ENCODE measurements at places on chromosomes 16 and 17.

- H3K36me3 ChIP-seq: no peaks in the 10 kb centered on the region
Measured at GRCh38 chr17:79201536-79202227, 127.1 kb downstream of the ENGASE start.

- H3K4me3 ChIP-seq: no peak overlapping the region
- H3K4me1 ChIP-seq: peaks cover 39% of the 10 kb centered on the region
- H3K27me3 ChIP-seq: no peaks in the 10 kb centered on the region
Measured at GRCh38 chr16:61834082-61834481, 202.2 kb downstream of the CDH8 start.

GRCh38 chr17:74686761-74687160, 26.0 kb downstream of the CD300LF start:
- no peak overlapping the region for H3K27ac ChIP-seq
- no peak overlapping the region for H3K4me3 ChIP-seq

DNA sequence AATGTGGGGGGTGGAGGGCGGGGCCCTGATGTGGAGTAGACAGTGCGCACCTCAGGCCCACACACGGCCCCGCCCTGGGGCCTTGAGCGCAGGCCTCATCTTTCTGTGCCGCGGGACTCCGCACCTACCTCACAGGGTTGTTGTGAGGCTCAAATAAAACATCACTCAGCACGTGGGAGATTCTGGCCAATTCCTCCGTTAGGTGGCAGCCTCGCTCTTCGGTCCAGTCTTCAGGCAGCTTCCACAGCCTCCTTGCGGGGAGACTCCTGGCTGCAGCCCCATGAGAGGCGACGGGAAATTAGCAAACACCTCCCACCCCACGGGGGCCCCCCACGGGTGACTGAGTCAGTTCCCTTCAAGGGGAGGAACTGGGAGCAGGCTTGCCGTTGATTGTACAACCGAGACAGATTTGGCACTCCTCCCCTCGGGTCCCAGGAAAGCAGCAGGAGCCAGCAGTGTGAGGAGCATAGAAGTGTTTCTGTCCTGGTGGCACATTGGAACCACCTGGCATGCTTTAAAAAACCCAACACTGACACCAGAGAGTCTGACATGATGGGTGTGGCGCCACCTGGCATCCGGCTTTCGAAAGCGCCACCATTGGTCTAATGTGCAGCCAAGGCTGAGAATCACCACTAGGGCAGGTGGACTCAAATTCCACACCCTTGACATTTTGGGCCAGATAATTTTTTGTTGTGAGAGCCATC, 7.6 kb downstream of the MRM1 start:
- H3K4me3 ChIP-seq: no peak overlapping the region
- no peak overlapping the region for H3K27ac ChIP-seq
- peaks cover 1% of the 10 kb centered on the region for H3K36me3 ChIP-seq
- H3K27me3 ChIP-seq: no peaks in the 10 kb centered on the region
- H3K4me1 ChIP-seq: peaks cover 4% of the 10 kb centered on the region

GRCh38 chr16:22815863-22816262, 1.9 kb downstream of the HS3ST2 start:
- DNase-seq: no peak
- H3K27ac ChIP-seq: no peak overlapping the region
- H3K27me3 ChIP-seq: peaks cover 81% of the 10 kb centered on the region
- H3K4me1 ChIP-seq: peaks cover 8% of the 10 kb centered on the region
- H3K36me3 ChIP-seq: no peaks in the 10 kb centered on the region

- H3K27me3 ChIP-seq: peaks cover 87% of the 10 kb centered on the region
- no peak overlapping the region for H3K27ac ChIP-seq
- H3K4me3 ChIP-seq: peak overlapping the region; percentile 34
- no peaks in the 10 kb centered on the region for H3K36me3 ChIP-seq
- no peak for DNase-seq
Measured at GRCh38 chr17:68199837-68200688, 47.8 kb upstream of the AMZ2 start.

DNA sequence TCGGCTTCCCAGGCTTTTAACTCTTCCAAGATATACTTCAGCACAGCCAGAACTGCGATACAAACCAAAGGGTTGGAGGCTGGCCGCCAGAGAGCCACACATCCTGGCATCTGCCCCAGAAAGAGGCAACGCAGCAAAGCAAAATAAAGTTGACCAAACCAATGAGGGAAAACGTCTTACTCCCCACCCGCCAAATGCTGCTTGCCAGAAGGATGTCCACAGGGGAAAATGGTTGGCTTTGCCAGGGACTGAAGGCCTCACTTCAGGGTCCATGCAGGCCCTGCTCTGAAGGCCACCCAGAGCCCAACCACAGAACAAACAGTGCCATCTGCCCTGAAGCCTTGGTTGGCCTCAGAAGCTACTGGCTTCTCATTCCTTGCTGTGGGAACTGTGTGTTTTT, 15.0 kb downstream of the CACNG1 start:
- no peaks in the 10 kb centered on the region for H3K4me1 ChIP-seq
- no peaks in the 10 kb centered on the region for H3K27me3 ChIP-seq
- H3K27ac ChIP-seq: no peak overlapping the region
- no peak overlapping the region for H3K4me3 ChIP-seq

GRCh38 chr17:19357761-19358160, 4.8 kb downstream of the B9D1 start:
- no peak overlapping the region for H3K4me3 ChIP-seq
- peaks cover 17% of the 10 kb centered on the region for H3K4me1 ChIP-seq
- H3K27me3 ChIP-seq: no peaks in the 10 kb centered on the region
- H3K27ac ChIP-seq: no peak overlapping the region

DNA sequence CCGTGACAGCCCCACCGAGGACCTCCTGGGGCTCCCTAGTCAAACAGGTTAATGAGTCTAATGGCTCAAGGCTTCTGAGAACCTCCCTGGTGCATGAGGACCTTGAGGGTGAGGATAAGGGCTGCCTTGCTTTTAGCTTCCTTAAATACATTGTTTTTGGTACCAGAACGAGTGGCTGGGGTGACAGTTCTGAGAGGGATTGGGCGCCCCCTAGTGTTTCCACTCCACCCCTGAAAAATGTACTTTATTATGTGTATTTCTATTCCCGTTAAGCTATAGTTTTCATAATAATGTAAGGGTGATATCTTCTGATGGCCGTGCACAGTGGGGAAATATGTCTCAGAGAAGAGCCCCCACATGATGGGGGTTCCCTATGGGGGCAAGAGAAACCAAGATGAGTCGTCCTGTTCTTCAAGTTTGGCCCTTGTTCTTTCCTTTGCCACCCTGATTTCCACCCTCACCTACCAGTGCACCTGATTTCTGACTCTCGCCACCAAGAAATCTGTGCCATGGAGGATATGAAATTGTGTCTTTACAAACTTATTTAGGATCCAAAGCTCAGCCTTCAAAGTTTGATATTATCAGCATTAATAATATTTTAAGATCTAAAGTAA, 14.5 kb upstream of the VWA3A start:
- H3K36me3 ChIP-seq: no peaks in the 10 kb centered on the region
- H3K27ac ChIP-seq: no peak overlapping the region
- H3K4me3 ChIP-seq: no peak overlapping the region
- H3K4me1 ChIP-seq: no peaks in the 10 kb centered on the region
- DNase-seq: peak; percentile 80
- H3K27me3 ChIP-seq: no peaks in the 10 kb centered on the region

DNA sequence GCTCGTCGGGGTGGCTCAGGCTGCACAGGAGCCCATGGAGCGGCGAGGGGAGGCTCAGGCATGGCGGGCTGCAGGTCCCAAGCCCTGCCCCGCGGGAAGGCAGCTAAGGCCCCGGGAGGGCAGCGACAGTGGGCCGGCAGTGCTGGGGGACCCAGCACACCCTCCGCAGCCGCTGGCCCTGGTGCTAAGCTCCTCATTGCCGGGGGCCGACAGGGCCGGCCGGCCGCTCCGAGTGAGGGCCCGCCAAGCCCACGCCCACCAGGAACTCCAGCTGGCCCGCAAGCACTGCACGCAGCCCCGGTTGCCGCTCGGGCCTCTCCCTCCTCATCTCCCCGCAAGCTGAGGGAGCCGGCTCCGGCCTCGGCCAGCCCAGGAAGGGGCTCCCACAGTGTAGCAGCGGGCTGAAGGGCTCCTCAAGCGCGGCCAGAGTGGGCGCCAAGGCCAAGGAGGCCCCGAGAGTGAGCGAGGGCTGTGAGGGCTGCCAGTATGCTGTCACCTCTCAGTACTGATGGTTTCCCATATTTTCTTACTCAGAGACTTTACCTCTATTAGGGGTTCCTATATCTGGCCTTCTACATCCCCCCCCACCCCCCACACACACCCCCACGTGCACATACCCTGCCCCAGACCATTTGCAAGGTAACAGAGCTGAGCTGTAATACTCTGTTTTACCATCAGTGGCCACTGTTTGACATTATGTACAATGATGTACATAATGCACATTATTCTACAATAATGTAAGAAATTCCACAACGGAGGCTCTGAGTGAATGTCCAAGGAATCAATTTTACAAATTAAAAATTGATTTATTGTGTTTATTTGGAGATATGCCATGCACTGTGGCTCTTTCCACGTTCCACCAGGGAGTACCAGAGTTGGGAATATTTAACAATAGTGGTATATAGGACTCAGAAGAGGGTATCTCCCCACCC, 3.7 kb upstream of the VAT1L start:
- H3K4me1 ChIP-seq: peaks cover 15% of the 10 kb centered on the region
- no peak overlapping the region for H3K4me3 ChIP-seq
- no peak overlapping the region for H3K27ac ChIP-seq
- H3K27me3 ChIP-seq: peaks cover 34% of the 10 kb centered on the region
- no peak for DNase-seq

GRCh38 chr17:44351961-44352827, 7.1 kb downstream of the GRN start:
- no peaks in the 10 kb centered on the region for H3K27me3 ChIP-seq
- peak overlapping the region; percentile 49 for H3K4me3 ChIP-seq
- H3K4me1 ChIP-seq: peaks cover 8% of the 10 kb centered on the region
- no peak overlapping the region for H3K27ac ChIP-seq

GRCh38 chr17:7992516-7992915, 9.9 kb upstream of the GUCY2D start:
- peaks cover 14% of the 10 kb centered on the region for H3K27me3 ChIP-seq
- H3K36me3 ChIP-seq: no peaks in the 10 kb centered on the region
- no peak overlapping the region for H3K4me3 ChIP-seq
- DNase-seq: no peak

DNA sequence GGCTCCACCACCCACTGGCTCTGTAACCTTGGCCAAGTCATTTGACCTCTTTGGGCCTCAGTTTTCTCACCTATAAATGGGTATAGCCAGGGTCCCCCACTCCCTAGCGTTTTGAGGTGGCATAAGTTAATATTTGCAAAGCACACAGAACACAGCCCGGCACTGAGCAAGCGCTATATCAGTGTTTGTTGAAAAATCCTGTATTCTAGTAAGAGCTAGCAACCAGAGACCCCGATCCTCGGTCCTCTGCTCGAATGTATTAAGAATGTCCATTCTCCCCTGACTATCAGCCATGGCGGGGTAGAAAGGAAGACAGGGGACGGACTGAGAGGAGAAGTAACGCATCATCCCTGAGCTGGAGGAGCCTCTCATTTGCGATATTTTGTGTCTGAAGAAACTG, 131.2 kb downstream of the IRF8 start:
- no peak overlapping the region for H3K4me3 ChIP-seq
- H3K36me3 ChIP-seq: no peaks in the 10 kb centered on the region
- peaks cover 40% of the 10 kb centered on the region for H3K27me3 ChIP-seq
- H3K27ac ChIP-seq: no peak overlapping the region
- DNase-seq: no peak

DNA sequence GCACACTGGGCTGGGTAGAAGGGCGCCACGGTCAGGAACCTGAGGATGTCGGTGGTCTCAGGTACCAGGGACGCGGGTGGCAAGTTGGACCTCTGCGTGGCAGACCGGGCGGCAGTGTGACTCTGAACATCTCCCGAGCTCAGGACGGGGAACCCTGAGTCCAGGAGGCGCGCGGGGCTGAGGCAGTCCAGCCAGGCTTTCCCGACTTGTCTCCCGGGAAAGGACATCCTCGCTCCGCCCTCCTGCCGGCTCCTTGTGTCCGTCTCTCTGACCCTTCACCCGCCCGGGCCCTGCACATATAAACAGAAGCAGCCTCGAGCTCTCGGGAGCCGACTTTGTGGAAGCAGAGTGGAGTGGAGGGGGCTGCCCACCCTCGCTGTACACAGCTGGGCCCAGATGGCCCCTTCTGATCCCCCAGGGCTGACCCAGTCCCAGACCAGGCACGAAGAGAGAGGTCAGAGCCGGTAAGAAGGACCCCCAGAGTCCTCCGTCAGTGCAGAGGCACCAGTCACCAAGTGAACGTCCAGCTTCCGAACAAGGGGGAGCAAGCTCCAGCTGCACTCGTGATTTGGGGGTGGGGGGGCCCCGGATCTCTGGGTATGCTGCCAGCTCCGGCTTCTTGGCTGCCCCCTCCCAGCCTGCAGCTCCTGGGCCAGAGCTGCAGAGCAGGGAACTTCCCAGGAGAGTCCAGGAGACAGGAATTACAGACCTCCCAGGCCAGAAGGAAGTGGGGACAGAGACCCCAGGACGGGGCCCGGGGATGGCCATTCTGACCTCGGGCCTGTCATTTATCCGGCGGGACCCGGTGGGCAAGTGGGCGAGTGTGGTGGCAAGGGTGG, 8.5 kb upstream of the P2RX1 start:
- DNase-seq: no peak
- H3K27ac ChIP-seq: no peak overlapping the region
- no peaks in the 10 kb centered on the region for H3K36me3 ChIP-seq
- H3K4me1 ChIP-seq: peaks cover 36% of the 10 kb centered on the region
- H3K4me3 ChIP-seq: no peak overlapping the region

DNA sequence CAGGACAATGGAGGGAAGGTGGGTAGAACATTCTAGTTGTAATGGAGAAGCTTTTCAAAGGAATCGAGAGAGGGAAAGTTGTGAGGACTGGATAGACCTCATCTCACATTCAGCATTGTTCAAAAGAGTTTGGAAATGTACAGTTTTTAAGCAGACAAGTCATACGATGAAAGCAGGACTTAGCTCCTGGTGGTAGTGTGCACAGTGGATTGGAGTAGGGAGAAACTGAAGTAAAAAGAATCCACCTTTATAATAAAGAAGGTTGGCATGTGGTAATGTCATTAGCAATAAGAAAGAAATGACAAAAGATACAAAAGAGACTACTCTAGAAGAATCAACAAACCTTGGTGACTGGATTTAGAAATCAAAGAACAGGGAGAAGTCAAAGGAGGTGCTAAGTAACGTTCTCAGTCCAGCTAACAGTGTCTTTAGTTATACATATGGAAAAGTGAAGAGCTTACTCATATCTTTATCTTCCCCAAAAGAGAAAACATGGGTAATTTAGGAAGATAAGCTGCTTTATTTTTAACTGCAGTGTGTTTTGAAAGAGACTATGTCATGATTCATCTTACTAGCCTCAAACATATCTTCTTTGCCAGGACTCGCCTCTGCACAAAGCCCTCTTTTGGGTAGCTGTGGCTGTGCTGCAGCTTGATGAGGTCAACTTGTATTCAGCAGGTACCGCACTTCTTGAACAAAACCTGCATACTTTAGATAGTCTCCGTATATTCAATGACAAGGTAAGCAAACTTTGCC, 18.7 kb upstream of the EVI2A start:
- no peak for DNase-seq
- no peaks in the 10 kb centered on the region for H3K4me1 ChIP-seq
- H3K27ac ChIP-seq: no peak overlapping the region
- H3K36me3 ChIP-seq: peaks cover 24% of the 10 kb centered on the region
- no peak overlapping the region for H3K4me3 ChIP-seq
- no peaks in the 10 kb centered on the region for H3K27me3 ChIP-seq

- H3K27ac ChIP-seq: peak overlapping the region; percentile 87
- no peak overlapping the region for H3K4me3 ChIP-seq
- peaks cover 24% of the 10 kb centered on the region for H3K4me1 ChIP-seq
- H3K27me3 ChIP-seq: no peaks in the 10 kb centered on the region
- H3K36me3 ChIP-seq: peaks cover 4% of the 10 kb centered on the region
Measured at GRCh38 chr16:81073560-81074330, 3.3 kb downstream of the C16orf46 start.

Data from mesothelial cell of epicardium (in vitro differentiated cells).